ENCODE measurements at places on chromosomes 6 and 20.
A peak's percentile ranks its signal among the peaks of the same experiment; 100 is the strongest.

DNA sequence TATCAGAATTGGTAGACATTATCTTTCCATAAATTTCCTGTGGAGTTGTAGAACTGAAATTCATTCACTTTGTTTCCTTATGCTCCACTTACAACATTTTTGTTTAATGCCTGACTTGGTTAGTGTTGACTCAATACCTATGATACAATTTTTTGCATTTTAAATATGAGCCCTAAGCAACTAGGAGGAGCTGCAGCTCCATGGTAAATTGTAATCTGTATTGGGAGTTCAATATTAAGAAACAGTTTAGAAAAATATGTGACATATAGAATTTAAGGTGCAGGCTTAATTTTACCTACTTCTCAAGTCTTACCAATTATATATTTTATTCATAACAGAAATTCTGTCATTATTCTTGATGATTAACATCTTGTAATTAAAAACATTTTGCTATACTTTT, 868.3 kb downstream of the EYS start:
- DNase-seq = no peak

GRCh38 chr6:75201901-75202672, 3.8 kb downstream of the COL12A1 start:
- DNase-seq = no peak

DNA sequence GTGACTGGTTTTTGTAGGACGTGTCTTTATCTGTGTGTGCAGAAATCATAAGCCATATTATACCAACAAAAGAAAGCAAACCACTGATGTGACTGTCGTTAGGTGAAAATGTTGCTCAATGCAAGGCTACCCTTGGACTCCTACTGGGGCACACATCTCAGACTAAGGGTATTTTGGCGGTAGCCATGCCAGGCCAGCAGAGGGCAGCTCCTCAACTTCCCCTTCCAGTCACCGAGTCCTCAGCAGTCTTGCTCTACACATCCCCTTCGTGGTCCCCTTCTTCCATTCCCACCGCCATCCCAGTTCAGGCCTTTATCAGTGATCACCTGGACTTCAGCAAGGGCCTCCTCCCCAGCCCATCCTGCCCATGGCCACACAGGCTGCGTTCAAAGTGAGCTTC, 113.7 kb upstream of the GGTLC1 start:
- no peak for DNase-seq

- peak; percentile 56 for DNase-seq
These were observed 4.4 kb upstream of the RPS21 start for GRCh38 chr20:62382306-62383198.

DNA sequence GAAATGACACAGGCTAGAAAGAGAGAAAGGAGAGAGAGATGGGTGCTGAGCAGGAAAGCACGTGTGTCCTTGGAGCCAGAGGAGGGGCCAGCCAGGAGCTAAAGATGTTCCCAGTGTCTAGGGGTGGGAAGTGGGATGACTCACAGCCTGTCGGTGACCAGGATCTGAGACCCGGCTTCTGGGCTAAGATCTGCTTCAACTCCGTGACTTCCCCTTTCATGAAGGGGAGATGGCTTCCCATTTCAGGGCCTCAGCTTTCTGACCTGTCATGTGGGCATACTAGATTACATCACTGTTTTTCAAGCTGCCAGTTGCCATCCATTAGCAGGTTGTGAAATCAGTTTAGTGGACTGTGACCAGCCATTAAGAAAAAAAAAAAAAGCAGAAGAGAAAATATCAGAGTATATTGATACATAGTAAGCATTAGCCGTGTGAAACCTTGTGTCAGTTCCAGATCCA, 5.4 kb downstream of the TGM3 start:
- DNase-seq = no peak

GRCh38 chr6:6943421-6943820, 164.3 kb upstream of the RREB1 start:
- DNase-seq = no peak

DNA sequence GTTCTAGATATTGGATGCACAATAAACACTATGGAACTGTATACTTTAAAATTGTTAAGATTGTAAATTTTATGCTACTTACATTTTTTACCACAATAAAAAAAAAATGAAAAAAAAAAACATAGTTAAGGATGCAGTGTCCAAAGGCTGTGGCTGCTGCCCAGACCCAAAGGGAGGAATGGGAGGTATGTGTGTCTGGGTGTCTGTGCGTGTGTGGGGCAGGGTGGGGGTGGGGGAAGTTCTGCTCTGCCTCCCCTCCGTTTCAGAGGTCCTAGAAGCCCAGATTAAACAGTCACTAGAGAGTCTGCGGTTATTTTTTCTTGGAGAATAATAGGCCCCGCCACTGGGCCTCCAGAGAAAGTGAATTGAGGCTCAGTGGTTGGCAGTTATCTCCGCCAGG, 136.4 kb upstream of the ARMC2 start:
- no peak for DNase-seq

DNA sequence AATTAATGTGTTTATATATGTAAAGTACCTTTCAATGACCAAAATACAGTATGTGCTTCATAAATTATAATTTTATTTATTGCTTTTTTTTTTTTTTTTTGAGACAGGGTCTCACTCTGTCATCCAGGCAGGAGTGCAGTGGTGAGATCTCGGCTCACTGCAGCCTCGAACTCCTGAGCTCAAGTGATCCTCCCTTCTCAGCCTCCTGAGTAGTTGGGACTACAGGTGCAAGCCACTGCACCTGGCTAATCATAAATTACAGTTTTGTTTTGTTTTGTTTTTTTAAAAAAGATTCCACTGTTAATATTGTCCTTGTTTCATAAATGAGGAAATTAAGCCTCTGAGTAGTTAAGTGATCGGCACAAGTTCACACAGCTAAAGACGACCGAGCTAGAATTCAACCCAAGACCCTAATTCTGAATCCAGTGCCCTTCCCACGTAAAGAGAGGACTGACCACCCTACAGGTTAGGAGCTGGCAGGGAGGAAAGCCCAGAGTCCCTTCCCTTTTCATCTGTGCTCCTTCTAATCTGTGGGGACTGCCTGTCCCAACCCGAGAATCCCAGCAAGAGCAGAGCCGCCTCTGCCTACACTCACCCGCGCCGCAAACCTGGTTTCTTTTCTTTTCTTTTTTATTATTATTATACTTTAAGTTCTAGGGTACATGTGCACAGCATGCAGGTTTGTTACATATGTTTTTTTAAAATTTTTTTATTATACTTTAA, 8.5 kb upstream of the GDF5 start:
- DNase-seq = no peak

DNA sequence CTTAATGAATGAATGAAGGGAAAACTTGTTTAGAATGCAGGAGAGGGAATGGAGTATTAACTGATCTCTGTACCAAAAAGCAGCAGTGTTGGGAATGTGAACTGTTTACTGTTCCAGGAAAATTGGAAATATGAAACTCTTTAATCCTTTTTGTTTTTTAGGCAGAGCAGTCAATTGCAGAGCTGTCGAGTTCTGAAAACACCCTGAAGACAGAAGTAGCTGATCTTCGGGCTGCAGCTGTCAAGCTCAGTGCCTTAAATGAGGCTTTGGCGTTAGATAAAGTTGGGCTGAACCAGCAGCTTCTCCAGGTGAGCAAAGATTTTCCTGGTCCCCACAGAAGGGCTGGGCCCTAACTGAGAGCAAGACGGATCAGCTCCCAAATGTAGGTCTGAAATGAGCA, 20.9 kb downstream of the CEP250 start:
- DNase-seq = no peak

DNA sequence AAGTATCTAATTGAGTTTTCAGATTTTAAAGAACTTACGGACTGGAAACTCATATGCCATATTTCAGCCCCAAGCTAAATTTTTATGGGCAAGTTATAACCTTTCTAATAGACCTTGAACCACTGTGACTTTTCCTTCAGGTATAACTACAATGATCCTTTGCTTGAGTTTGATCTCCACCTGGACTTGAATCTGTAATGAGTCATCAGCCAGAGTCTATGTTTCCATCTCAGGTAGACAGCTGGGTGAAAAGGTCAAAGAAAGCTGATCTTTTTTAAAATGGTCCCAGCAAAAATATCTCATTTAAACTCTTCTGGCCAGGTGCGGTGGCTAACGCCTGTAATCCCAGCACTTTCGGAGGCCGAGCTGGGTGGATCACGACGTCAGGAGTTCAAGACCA, 88.4 kb upstream of the SGK1 start:
- no peak for DNase-seq

GRCh38 chr6:54698974-54699373, 147.6 kb upstream of the FAM83B start:
- DNase-seq = no peak

GRCh38 chr20:54557806-54558590, 82.6 kb downstream of the DOK5 start:
- DNase-seq = no peak

DNA sequence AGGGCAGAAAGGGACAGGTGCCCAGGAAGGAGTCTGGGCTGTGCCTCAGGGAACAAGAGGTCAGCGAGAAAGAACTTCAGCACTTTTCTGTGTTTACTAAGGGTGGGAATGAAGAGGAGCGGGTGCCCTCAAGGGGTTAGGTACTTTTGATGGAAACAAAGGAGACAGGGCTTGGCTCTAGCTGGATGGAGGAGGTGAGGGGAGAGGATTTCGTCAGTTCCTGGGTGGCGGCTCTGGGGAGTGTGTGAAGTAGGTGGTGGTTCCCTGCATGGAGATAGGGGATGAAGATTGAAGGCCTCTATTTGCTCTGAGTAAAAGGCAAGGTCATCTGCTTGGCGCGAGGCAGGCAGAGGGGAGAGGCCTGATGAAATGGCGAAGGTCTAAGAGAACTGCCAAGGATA, 40.0 kb upstream of the ANKRD60 start:
- no peak for DNase-seq

DNA sequence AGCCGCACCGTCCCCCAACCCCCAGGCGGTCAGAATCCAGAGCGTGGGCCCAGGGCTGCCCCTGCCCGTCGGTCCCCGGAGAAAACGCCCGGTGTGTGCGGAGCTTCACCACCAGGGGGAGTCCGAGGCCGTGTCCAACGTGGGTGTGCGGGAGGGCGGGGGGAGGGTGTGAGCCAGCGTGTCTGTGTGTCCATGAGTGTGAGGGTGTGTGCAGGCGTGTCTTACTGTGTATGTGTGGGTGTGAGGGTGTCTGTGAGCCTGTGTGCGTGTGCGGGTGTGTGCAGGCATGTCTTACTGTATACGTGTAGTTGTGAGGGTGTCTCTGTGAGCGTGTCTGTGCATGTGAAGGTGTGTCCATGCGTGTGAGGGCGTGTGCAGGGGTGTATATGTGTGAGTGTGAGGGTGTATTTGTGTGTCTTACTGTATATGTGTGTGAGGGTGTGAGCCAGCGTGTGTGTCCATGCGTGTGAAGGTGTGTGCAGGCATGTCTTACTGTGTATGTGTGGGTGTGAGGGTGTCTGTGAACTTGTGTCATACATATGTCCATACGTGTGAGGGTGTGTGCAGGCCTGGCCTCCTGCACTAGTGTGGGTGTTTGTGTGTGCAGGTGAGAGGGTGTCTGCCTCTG, 24.6 kb upstream of the GATA5 start:
- DNase-seq = peak; percentile 57

- no peak for DNase-seq
These were observed 223.1 kb upstream of the SGK1 start for GRCh38 chr6:134541001-134541400.

- no peak for DNase-seq
These were observed 6.3 kb upstream of the CDSN start for GRCh38 chr6:31126396-31127175.

DNA sequence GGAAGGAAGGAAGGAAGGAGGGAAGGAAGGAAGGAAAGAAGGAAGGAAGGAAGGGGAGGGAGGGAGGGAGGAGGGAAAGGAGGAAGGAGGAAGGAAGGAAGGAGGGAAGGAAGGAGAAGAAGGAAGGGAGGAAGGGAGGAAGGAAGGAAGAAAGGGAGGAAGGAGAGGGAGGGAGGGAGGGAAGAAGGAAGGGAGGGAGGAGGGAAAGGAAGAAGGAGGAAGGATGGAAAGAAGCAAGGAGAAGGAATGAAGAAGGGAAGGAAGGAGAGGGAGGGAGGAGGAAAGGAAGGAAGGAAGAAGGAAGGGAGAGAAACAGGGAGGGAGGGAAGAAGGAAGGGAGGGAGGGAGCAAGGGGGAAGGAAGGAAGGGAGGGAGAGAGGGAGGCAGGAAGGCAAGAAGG, 204.9 kb downstream of the PHACTR1 start:
- no peak for DNase-seq

- DNase-seq = no peak
These were observed 254.4 kb upstream of the POU3F2 start for GRCh38 chr6:98579941-98580340.

DNA sequence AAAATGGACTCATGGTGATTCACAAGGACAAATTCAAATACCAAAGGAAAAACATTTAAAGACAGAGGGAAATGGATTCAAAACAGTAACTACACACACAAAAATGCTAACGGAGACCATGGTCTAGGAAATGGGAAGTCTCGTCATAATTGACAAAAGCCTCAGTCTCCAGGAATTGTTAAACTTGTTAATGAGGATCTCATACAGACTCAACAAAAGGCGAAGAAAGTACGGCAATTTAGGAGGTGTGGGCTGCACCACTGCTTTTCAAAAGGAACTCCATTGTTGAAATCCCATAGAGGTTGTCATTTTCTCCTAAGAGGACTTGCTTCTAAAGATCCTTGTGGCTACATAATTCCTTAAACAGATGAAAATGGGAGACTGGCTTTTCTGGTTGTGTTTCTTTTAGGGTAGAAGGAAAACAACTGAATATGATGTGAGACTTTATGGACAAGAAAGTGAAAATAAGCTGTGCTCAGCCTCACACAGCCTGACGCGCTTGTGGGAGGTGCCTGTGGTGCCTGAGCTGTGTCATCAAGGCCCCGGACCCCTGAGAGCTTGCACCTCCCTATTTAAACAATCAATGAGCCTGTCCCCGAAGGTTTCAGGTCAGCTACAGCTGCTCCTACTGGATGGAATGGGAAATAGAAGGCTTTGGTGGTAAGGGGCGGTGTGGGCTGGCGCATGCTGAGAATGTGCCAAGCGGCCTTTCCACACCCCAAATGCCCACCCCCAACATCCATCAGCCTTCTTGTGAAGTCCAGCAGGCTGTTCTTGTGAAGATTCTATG, 2.5 kb upstream of the CLDN20 start:
- DNase-seq = no peak

DNA sequence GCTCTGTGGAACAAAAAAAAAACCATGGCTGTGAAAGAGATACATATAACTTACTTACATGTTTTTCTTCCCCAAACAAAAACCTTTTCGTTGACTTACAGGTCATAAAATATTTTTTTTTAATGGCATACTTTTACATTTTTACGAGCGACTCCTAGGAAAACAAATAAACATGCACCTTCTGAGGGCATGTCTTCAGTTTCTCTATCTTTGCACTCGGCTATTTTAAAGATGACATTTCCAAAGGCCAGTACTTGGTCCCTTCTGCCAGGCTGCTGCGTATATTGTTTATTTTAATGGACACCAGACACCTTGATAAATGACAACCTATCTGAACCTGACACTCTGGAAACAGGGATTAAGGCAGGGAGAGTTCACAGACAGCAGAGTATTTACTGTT, 49.4 kb downstream of the PIGU start:
- DNase-seq = no peak

GRCh38 chr6:79250107-79250514, 15.6 kb upstream of the HMGN3 start:
- DNase-seq = no peak

GRCh38 chr6:93123585-93123984, 295.8 kb downstream of the EPHA7 start:
- DNase-seq = no peak

Measured in stimulated activated CD8-positive, alpha-beta memory T cell treated with anti-CD3 and anti-CD28 coated beads, Interleukin-2, amount 100 ng/mL, for 1 hour (primary cell).